GOT3 (cell line): ENCODE measurements at places on chromosomes 5 and 9.

- no peak for DNase-seq
Observed at GRCh38 chr5:36310138-36310537, 8.4 kb upstream of the RANBP3L start.

- DNase-seq, result no peak
Observed at GRCh38 chr5:10123254-10123989, 126.3 kb downstream of the ATPSCKMT start.

GRCh38 chr9:19380826-19381075, 715 bp upstream of the RPS6 start:
- no peak for DNase-seq

GRCh38 chr5:1488882-1489680, 34.7 kb downstream of the LPCAT1 start:
- peak; percentile 23 for DNase-seq

GRCh38 chr9:94909250-94909894, 182.9 kb downstream of the AOPEP start:
- DNase-seq, result no peak

DNA sequence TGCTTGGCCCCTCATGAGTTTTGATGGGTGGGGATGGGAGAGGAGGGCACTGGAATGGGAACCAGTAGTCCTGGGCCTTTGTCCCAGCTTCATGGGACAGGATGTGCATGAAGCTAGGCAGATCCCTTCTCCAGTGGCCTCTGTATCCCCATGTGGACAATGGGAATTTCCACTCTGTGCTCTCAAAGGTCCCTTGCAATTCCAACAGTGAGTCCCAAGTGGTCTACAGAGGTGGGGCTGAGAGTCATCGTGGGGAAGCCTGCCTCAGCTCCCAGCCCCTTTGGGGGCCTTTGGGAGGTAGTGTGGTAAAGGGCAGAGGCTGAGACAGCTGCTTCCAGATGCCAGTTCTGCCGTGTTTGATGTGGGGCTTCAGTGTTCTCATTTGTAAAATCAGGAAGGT, 1.9 kb upstream of the PHYHD1 start:
- no peak for DNase-seq

- no peak for DNase-seq
Observed at GRCh38 chr9:93893899-93894690, 61.1 kb downstream of the BARX1 start.

- no peak for DNase-seq
Observed at GRCh38 chr9:70901746-70902145, 219.7 kb downstream of the TRPM3 start.

DNA sequence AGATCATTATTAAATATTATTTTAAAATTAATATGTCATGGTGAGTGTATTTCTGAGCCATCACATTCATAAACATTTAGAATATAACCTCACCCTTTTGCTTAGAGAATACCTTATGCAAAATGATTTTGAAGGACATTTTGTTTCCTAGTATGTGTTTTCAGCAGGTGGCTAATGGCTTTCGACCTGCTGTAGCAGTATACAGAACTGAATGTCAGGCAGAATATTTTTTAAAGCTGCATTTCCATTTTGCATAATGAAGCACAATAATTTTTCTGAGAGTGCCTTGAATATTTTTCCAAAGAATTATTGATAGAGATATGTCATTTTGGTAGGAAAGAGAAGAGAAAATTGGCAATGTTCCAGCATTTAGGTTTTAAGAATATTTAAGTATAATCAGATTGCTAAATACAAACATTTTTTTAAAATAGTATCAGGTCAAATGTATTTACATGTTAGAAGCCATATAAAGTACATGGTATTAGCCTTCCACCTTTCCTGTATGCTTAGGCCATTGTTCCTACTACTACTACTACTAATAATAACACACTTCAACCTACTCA, 42.3 kb downstream of the PAM start:
- DNase-seq, result no peak

- DNase-seq, result no peak
Observed at GRCh38 chr5:138698713-138699112, 54.5 kb upstream of the CTNNA1 start.

DNA sequence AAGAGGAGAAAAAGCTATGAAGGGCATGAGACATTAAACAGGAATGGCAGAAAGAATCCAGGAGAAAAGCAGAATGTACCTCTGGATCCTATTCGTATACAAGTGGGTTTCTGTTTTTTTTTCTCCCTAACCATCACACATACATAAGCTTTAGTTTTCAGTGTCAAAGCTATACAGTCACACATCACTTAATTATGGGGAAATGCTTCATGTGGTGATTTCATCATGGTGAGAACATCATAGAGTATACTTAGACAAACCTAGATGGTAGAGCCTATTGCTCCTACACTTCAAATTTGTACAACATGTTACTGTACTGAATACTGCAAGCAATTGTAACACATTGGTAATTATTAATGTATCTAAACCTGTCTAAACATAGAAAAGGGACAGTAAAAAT, 290.6 kb downstream of the AOPEP start:
- no peak for DNase-seq

- DNase-seq, result no peak
Observed at GRCh38 chr5:133145436-133146170, 93.8 kb downstream of the HSPA4 start.

- DNase-seq, result no peak
Observed at GRCh38 chr5:2158767-2159166, 276.0 kb upstream of the IRX4 start.

GRCh38 chr9:115057559-115057958, 60.4 kb downstream of the TNC start:
- DNase-seq, result no peak

DNA sequence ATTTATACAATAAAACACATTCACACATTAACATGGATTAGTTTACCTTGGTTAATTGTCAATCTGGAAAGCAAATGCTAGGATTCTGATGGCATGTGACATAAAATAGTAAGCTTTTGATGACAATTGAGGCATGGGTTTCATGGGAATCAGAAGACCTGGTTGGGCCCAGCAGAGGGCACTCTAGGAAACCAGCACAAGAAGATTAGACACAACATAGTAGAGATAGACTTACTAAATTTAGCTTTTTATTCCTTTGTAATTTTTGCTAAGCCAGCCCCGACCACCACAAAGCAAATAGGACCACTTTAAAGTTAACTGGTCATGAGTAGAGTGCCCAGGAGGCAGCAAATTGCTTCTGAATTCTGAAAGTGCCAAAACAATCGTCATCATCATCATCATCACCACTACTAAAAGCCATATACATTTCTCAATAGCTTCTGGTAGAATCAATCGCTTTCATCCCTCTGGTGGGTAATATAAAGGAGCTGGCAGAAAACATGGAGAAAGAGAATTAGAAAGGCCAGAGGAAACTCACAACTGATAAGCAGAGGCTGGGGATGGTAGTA, 163.2 kb downstream of the ARRDC3 start:
- no peak for DNase-seq

GRCh38 chr9:4820168-4820567, 27.4 kb downstream of the RCL1 start:
- no peak for DNase-seq

- DNase-seq, result no peak
Observed at GRCh38 chr9:134833294-134833880, 47.2 kb upstream of the FCN2 start.

GRCh38 chr9:15480028-15480427, 30.7 kb downstream of the PSIP1 start:
- no peak for DNase-seq

DNA sequence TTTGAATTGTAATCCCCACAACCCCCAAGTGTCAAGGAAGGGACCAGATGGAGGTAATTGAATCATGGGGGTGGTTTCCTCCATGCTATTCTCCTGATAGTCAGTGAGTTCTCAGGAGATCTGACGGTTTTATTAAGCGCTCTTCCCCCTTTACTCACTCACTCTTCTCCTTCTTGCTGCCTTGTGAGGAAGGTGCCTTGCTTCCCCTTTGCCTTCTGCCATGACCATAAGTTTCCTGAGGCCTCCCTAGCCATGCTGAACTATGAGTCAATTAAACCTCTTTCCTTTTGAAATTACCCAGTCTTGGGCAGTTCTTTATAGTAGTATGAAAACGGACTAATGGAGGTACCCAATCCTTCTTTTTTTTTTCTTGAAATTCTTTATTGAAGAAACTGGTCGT, 2.2 kb upstream of the CEP120 start:
- no peak for DNase-seq

GRCh38 chr5:168086104-168086610, 205.3 kb upstream of the WWC1 start:
- peak; percentile 60 for DNase-seq

GRCh38 chr9:113436728-113437515, 26.4 kb downstream of the C9orf43 start:
- no peak for DNase-seq

DNA sequence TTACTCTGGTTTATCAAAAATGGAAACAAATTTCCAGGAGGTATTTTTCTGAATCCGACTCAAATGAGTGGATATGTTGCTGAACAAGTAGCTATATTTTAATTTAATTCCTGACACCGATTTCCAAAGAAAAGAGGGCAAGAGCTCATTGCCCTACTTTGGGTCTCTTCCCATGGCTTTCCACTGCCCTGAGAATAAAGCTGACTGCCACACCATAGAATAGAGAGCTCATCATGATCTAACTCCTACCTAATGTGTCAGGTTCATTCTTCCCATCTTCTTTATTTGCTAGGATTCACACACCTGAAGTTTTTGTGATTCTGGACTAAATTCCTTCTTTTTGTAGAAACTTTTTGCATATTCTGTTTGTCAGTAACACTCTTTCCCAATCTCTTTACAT, 792.1 kb downstream of the DTWD2 start:
- no peak for DNase-seq

- no peak for DNase-seq
Observed at GRCh38 chr5:118968925-118969375, 19.4 kb downstream of the DTWD2 start.

DNA sequence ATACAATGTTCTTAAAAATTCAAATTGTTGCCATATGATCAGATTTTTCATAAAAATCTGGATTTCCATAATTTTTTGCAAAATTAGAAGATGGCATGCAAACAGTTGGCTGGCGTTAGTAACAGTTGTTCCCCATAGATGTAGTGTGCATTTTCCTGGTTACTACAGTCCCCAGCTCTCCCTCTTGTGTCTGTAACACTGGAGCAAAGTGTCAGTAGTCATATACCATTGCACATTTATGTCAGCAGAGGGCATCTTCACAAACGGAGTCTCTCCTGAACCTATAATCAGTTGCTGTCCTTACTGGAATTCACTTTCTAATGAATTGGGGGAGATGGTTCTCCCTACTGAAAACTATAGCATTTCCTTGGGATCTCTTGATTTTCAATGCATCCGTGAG, 44.7 kb upstream of the DMAC1 start:
- DNase-seq, result no peak

DNA sequence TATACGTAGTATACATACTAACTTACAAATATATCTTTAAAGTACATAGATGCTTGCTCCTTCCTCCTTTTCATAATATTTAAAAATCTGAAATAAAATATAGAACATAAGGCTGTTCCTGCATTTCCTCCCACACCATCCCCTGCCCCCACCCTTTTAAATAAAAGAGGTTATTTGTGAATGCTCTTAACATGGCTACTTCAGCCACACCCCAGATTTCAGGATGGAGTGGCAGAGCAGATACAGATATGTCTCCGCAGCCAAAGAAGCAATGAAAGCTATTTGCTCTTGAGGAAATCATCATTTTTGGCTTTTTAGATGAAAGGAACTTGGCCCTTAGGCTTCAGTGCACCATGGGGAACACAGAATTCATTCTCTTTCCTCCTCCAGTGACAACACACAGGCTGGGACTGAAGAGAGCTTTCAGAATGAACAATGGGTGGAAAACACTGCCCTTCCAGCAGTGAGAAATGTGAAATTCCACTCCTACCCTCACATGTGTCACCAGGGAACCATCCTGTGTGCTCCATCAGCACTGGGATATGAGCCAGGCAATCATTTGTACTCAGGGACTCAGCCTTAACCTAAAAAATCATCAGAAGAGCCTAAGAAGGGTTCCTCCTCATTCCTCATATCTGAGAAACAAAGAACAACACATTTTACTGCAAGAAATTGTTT, 134.3 kb downstream of the PPP2R2B start:
- DNase-seq, result no peak

GRCh38 chr5:151810897-151811296, 39.1 kb downstream of the G3BP1 start:
- no peak for DNase-seq

DNA sequence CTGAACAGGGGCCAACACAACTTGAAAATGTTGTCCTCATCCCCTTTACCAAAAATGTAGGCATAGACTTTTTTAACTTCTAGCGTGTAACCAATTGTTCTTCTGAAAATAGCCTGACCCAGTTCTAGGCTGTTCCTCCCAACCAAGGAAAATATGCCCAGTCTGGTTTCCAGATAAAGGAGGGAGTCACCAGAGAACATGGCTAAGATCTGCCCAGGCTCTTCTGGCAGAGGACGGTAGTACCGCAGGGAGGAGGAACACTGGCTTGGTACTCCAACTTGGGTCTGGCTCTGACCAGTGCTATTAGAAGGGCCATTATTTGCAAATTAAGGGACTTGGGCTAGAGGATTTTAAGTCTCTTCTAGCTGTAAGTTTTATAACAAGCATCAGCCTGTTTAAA, 63.1 kb downstream of the GRAMD2B start:
- no peak for DNase-seq

DNA sequence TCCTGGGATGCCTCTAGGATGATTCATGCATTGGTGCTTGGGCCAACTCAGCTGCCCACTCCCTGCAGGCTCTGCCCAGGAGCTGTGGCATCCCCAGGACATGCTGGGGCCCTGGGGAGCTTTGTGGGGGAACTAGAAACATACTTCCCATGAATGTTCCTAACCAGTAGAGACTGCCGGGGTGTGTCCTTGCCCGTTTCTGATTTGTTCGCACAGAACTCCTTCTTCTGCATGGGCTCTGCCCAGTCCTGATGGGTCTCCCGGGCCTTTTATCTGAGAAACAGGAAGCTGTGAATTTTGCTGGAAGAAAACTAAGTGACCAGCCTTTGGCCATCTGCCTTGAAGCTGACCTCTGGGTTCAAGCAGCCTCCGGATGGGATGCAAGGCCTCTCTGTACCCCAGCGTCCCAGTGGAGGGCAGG, 71.6 kb upstream of the RNU6ATAC start:
- DNase-seq, result no peak

DNA sequence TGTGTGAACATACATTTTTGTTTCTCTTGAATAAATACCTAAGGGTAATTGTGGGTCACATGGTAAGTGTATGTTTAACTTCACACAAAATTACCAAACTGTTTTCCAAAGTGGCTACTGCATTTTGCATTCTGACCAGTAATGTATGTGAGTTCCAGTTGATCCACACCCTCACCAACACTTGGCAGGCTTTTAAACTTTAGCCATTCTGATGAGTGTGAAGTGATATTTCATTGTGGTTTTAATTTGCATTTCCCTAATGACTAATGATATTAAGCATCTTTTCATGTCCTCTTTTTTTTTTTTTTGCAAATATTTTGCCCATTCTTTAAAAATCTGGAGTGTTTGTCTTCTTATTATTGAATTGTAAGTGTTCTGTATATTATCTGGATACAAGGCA, 53.5 kb upstream of the MAST4 start:
- no peak for DNase-seq

DNA sequence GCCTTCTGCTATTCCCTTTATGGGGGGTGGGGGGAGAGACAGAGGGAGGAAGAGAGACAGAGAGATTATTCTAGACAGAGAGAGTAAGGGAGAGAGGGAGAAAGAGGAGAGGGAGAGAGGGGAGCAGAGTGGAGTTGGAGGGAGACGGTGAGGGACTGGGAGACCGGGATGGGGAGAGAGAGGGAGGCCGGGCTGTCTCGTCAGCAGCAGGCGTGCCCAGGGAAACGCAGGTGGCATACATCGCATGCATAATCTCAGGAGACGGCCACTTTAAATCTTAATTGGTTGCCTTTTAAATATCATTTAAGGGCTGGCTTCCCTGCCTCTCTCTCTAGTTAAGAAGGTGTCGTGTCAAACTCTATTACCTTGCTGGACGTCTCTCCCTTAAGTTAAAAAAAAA, 8.4 kb downstream of the IRX4 start:
- DNase-seq, result no peak
